ENCODE measurements at places on chromosomes 1 and 21. TPM values are rescaled to one million over a fixed set of nuclear protein-coding genes. Genes with fewer than 3 reads are reported as not detected.

The CA6 gene
- total RNA-seq: not detected

The SAMSN1 gene
- total RNA-seq: 2.3 TPM

The CHAF1B gene
- 0.94 TPM for total RNA-seq

The TENT5C gene
- total RNA-seq: 13.5 TPM

The OR10J1 gene
- not detected for total RNA-seq

The CASQ1 gene
- total RNA-seq: not detected

The OR2L2 gene
- not detected for total RNA-seq

The KRTAP13-3 gene
- total RNA-seq: not detected

DNA sequence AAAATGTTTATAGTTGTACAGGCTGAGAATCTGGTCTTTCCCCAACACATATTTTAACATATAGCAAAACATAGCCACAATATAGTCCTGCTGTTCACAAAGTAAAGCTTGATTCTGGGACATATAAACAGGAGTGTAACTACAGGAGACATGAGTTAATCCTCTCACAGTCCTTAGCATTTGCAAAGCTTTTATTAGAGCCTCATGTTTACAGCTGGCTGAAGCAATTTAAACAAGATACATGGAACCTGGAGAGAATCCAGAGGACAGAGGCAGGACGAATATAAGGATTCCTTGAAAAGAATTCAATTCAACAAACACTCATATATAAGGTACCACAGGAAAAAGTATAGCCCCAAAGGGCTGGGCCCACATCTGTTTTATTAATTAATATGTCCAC lies 163.4 kb downstream of the ADGRL4 start:
- H3K27me3 ChIP-seq: no peaks in the 10 kb centered on the region
- no peak overlapping the region for H3K4me3 ChIP-seq
- no peaks in the 10 kb centered on the region for H3K36me3 ChIP-seq
- no peaks in the 10 kb centered on the region for H3K4me1 ChIP-seq
- no peak overlapping the region for H3K27ac ChIP-seq

DNA sequence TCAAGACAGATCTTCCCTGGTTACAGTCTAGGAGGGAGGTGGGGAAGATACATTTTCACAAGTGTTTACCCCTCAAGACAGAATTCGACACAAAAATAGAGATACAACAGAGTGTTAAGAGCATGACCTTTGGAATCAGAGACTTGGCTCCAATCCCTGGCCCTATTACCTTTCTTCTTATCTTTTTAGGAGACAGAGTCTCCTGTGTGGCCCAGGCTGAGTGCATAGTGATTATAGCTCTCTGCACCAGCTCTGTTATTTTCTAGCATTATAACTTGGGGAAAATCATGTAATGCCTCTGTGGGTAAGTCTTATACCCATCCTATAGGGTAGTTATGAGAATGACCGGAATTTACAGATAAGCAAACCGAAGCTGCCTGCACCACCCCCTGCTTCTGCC lies 9.8 kb downstream of the NIPAL3 start:
- H3K4me1 ChIP-seq: no peaks in the 10 kb centered on the region
- H3K36me3 ChIP-seq: no peaks in the 10 kb centered on the region
- no peaks in the 10 kb centered on the region for H3K27me3 ChIP-seq
- H3K27ac ChIP-seq: no peak overlapping the region

DNA sequence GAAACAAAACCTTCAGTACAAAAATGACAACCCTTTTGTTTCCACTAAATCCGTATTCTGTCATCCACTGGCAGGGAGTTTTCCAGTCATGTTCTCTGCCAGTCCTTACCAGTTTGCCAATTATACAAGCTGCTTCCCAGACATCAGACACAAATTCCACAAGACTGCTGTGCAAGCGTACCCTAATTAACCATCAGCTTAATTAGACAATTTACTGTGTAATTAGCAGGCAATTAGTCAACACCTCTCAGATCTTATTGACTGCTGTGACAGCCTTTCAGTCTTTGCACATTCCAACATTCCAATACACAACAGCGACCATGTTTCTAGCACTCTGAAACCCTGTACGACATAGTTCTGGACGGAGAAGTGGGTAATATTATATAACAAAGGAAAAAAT lies 420.1 kb downstream of the DPYD start:
- no peak for DNase-seq
- H3K4me1 ChIP-seq: no peaks in the 10 kb centered on the region
- no peaks in the 10 kb centered on the region for H3K36me3 ChIP-seq
- no peak overlapping the region for H3K4me3 ChIP-seq
- no peaks in the 10 kb centered on the region for H3K27me3 ChIP-seq

GRCh38 chr1:235639226-235640205 lies 10.1 kb downstream of the GNG4 start:
- H3K36me3 ChIP-seq: no peaks in the 10 kb centered on the region
- H3K4me3 ChIP-seq: no peak overlapping the region
- no peak overlapping the region for H3K27ac ChIP-seq
- no peaks in the 10 kb centered on the region for H3K4me1 ChIP-seq
- no peak for DNase-seq

DNA sequence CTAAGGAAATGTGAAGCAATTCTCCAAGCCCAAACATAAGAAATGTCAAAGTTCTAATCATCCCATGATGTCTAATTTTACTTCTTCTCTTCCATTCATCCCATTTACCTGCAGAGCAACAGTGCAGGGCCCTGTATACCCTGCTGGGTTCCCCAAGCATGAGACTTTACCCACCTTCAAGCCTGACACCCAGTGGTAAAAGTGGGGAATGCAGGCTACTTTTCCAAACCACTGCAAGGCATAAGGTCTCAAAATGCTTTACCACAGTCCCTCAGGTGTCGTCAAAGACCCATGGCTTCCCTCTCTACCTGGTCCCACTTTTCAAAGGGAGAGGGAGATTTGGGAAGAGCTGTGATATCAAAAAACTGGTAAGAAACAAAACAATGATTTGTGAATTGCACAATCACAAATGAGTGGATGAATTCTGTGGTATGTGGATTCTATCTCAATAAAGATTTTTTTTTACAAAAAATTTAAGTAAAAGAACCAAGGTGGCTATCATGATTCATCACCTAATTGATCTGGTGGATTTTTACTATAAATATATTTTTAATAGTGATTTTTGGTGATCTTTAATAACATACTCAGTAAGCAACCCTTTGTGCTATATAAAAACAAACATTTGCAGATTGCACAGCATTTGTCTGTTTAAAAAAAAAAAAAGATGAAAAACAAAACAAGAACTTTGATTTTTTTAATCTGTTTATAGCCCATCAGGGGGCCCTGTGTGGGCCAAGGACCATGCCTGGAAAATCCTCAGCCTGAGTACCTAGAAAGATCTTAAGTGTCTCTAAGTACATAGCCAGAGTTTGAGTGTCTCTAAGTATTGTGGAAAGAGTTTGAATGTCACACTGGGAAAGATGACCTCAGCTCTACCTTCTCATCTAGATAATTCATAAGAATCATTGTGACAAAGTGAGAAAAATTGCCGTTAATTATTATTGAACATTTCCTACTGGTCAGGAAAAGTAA lies 73.1 kb upstream of the GJB5 start:
- no peaks in the 10 kb centered on the region for H3K36me3 ChIP-seq
- no peak overlapping the region for H3K4me3 ChIP-seq
- H3K27me3 ChIP-seq: no peaks in the 10 kb centered on the region
- H3K4me1 ChIP-seq: no peaks in the 10 kb centered on the region
- peak overlapping the region; percentile 74 for H3K27ac ChIP-seq

DNA sequence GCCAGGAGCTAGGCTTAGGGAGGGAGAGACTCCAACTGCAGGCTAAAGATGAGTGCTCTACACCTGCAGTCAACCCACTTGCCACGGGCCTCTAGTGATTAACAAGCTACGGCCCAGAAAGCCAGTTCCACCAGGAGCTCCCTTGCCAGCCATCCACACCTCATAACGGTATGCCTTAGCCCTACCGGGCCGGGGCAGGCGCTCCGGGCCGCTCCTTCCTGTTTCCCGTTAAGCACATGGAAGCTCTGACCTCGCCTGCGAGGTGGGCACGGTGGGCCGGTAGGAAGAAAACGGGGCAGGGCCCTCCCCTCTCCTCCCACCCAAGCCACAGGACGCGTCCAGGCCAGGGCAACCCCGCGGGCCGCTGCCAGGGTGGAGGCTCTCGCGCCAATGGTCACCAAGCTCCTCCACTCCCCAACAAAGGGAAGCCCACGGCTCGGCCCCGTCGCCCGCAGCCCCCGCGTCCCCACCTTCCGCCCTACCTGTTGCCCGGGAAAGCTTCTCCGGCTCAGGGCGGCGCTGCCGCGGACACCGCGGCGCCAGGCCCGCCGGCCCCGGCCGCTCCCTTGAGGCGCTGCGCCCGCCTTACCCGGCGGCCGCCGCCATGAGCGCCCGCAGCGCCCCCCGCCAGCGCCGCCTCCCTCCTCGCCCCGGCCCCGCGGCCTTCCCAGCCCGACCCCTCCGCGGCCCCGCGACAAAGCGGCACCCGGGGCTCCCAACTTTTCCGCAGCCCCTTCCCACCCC lies 627 bp downstream of the CERS2 start:
- H3K4me3 ChIP-seq: peak overlapping the region; percentile 97
- H3K27me3 ChIP-seq: no peaks in the 10 kb centered on the region
- peaks cover 5% of the 10 kb centered on the region for H3K4me1 ChIP-seq
- H3K36me3 ChIP-seq: no peaks in the 10 kb centered on the region
- DNase-seq: peak; percentile 67

DNA sequence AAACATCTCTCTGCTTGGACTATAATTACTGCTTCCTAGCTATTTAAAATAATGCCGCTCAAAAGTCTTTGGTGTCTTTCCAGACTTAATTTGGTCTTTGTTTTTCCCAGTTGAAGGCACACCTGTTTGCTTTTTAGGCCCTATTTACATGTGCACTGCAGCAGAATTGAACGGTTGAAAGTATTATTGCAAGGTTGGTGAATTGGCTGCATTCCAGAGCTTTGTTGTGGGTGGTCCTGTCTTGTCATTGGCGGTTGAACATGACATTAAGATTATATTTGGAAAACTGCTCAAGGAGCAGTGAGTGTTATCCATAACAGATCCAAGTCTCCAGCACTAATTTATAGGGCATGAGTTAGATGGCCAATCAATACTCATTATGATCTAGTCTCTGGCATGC lies 656.3 kb downstream of the PTPRC start:
- DNase-seq: no peak
- no peak overlapping the region for H3K27ac ChIP-seq
- no peaks in the 10 kb centered on the region for H3K27me3 ChIP-seq

DNA sequence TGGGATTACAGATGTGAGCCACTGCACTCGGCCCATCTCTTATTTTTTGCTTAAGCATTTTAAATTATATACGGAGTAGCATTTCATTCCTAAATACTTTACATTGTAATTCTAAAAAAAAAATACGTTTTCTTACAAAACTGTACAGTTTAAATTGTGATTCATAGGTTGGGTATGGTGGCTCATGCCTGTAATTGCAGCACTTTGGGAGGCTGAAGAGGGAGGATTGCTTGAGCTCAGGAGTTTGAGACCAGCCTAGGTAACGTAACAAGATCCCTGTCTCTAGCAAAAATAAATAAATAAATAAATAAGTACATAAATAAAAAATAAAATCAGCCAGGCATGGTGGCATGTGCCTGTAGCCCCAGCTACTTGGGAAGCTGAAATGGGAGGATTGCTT lies 24.6 kb downstream of the TBCE start:
- H3K4me3 ChIP-seq: no peak overlapping the region
- no peak for DNase-seq
- H3K36me3 ChIP-seq: no peaks in the 10 kb centered on the region
- H3K27me3 ChIP-seq: no peaks in the 10 kb centered on the region

DNA sequence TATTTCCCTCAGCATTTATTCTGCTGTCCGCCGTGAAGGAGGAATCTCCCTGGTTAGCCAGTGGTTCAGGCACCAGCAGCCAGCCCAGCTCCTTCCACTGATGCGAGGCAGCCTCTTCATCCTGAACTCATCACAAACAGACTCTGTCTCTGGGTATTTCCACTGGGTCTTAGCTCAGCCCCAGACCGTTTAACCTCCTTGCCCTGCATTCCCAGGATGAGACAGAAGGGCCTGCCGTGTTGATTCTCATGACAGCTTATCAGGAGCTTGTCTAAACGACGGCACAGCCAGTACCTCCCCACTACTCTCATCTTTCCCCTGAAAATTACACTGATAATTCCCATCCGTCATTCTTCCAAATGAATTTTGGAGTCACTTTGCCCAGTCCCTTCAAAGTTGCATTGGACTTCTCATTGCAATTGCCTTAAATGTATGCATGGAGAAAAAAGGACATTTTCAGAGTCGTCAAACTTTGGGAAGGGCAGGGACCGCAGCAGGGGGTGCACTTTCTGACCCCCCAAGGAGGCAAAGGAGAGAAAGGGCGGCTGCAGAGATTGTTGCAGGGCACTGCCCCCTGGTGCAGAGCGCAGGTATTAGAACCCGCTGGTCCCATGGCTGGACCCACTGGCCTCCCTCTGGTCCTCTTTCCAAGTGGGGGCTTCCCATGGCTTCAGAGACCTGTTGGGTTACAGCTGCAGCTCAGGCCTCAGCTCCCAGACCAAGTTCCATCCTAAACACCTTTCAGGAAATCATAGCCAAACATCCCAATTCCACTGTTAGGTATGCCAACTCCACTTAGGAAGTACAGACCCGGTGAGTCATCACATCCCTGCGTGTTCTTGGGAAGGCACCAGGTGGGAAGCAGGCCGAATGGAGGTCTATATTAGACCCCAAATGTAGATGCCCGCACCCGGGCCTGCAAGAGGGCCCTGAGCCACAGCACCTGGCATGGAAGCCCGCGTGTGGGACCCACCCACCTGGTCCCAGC lies 3.7 kb upstream of the MEGF6 start:
- H3K4me3 ChIP-seq: no peak overlapping the region
- DNase-seq: no peak
- no peak overlapping the region for H3K27ac ChIP-seq
- H3K36me3 ChIP-seq: no peaks in the 10 kb centered on the region
- peaks cover 18% of the 10 kb centered on the region for H3K4me1 ChIP-seq

DNA sequence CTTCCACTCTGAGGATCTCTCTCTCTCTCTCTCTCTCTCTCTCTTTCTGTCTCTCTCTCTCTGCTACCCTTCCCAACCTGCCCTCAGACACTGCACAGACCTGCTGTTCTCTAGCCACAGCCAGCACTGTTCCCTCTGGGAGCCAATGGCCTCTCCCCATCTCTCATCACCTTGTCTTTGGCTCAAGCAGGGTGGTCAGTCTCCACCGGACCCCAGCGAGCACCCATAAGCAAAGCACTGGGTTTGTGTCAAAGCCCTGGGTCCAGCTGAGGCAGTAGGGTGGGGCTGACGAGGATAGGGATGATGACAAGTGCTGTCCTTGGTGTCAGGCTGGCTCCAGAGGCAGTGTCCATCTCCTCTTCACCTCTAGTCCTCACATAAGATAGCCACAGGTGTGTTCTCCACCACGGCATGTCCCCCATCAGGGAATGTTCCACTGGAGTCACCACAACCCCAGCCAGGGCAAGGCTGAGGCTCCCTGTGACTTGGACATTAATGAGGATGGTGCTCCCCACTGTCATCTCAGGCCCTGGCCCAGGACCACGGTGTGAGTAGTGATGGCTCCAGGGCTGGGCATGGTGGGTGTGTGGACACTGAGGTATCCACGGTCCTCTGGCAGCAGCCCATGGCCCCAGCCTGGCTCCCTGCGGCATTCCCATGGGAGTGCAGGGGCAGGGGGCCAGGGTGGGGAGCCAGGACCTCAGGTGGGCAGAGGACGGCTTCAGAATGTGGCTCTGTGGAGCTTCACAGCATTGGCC lies 8.4 kb upstream of the GOLT1A start:
- H3K4me1 ChIP-seq: peaks cover 16% of the 10 kb centered on the region
- no peaks in the 10 kb centered on the region for H3K36me3 ChIP-seq
- H3K27me3 ChIP-seq: no peaks in the 10 kb centered on the region
- DNase-seq: no peak
- no peak overlapping the region for H3K4me3 ChIP-seq
- no peak overlapping the region for H3K27ac ChIP-seq

Data from Peyer's patch (tissue), 4 donors.